ENCODE measurements at places on chromosomes 1 and 21.

DNA sequence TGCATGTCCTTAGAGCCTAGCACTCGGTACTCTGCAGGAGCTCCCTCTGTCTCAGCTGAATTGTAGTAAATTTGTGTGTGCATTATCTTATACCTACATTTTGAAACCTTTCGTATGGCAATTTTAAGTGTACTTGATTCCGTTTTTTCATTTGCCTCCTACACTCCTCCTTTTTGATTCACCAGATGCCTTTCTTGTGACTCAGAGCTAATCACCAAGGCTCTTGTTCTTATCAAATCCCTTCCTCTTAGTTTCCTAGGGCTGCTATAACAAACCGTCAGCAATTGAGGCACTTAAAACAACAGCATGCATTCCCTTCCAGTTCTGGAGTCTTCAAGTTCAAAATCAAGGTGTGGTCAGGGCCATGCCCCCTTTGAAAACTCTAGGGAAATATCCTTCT, 261.0 kb downstream of the ASTN1 start:
- DNase-seq = no peak

DNA sequence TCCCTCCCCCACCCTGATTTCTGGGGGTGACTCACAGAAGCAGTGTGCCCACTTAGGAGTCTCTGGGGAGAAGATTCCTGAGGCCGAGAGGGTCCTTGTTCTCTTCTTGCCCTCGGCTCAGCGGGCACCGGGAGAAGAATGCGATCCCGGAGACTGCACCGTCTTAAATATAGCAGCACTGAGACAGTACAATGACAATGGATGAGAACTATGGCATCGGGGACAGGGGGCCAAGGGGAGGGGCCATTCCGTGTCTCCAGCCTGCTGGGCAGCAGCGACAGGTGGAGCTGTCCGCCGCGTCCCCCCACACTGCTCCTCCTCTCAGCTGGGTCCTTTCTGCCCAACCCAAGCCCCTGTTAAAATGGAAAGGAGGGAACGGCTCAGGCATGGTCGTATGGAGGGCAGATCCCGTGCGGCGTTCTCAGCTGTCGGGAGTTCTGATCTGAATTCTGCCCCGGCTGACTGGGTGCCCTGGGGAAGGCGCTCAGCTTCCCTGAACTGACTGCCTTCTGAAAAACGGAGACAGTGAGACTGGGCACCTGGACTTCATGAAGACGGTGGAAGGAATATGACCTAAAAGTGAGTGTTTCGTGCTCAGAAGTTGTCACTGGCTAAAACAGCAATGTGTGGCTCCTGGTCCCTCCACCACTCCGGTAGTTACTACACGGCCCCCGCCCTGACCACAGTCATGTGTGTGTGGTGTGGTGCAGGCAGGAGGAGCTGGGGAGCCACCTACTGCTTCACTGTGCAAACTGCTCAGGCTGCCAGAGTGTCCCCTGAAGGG, at the start of gene MYOM3:
Gene MYOM3 (minus strand): TSS at position 140 of the 784 bp plus-strand sequence. CDS start 3,499 bp downstream, outside the sequence.
- no peak for DNase-seq

DNA sequence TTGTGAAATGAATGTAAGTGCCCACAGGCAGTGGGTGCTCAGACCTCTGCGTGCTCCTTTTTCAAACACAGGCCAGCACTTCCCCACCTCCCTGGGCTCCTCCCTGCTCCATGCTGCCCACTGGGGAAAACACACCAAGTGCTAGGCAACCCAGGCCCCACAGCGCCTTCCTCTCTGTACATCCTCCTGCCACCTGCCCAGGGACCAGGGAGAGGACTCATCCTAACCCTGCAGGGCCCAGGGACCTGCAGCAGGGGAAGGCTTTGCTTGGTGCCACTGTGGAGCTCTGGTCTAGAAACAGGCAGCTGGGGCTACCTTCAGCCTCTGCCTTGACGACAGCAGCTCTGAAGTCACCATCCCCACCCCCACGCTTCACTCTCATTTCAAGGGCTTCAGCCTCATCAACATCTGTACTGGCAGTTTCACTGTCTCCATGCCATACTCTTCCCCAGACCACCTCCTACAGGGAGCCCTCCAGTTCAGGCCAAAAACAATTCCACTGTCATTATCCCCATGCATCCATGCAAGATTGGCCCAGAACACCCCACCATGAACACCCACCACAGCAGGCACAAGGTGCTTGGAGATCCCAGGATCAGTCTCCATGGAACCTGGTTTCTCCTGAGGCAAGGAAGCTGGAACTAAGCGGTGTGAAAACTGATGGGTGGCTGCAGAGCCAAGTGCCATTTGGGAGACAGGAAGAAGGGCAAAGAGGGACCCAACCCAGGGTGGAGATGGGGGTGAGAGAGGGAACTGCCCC, 1.1 kb downstream of the IGSF8 start:
- DNase-seq = no peak

- no peak for DNase-seq
Measured at GRCh38 chr21:17279663-17280062, 233.2 kb upstream of the CXADR start.

GRCh38 chr1:32091591-32091990, 16.3 kb upstream of the KPNA6 start:
- DNase-seq = no peak

DNA sequence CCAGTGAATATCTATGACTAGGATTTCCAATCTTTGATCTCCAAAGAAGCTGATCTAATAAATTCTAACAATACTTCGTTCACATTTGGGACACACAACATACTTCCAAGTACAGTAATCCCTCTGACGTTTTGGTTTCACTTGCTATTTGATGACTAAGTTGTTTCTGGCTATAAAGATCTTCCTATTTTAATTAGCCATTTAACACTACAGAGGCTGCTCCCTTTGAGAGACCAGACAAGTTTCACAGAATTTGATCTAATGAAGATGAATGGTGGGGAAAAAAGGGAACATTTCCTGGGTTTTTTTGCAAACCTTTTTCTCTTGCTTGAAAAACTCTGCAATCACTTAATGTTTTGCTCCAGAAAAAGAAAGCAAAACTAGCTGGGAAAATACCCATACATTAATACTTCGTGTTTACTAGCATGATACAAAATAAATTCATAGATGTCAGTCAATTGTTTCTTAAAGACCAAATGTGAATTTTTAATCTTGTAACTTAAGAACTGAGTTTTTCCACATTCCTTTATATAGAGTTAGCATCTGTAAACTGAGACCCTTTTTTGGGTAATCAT, 28.0 kb upstream of the GLIS1 start:
- DNase-seq = no peak

GRCh38 chr1:201742955-201743805, 85.8 kb upstream of the IPO9 start:
- no peak for DNase-seq

DNA sequence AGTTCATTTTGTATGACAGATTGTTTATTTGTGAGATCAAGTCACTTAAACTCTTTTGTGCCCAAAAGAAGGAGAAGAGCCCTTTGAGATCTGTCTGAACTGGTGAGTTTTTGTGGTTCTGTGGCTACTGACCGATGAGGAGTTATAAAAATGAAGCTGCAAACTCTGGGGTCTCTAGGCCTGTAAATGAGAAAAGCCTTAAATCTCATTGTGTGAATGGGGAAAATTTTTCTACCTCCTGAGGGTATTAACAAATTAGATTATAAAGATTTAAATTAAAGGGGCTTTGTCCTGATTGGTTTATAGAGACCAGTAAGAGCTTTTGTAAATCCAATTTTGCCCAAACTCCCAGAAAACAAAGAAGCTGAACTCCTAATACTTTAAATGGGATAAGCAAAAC, 9.7 kb upstream of the KLF17 start:
- DNase-seq = no peak

DNA sequence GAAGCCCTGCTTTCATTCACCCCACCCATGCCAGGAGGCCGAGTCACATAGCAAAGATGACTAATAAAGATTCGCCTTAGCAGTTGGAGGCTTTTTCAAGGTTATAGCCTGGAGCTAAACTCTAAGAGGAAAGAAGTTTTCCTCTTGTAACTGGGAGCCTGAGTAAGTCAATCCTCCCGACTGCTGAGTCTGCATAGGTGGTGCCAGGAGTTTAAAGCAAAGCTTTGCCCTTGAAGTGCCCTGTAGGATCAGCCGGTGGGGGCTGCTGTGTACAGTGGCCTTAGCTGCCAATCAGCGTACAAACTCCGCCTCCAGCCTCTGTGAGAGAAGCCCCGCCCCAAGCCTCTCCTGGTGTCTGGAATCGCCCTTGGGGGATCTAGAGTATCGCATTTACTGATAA, 147.5 kb upstream of the SPATA6 start:
- DNase-seq = no peak

DNA sequence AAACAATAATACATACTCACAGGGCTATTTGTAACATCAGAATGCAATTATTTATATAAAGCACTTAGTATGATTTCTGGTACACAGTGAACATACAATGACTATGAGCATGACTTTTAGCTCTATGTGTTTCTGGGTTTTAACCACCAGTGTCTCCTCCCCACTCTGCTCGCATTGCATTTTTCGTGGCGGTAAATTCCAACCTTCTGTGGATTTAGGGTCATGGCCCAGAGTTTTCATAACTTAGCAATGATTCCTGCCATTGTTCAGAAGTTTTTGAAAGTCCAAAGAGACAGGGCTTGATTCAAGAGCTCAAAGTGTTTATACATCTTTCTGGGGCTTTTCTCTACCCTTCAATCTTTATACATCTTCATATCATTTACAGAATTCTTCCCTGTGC, 191.3 kb downstream of the BACH1 start:
- no peak for DNase-seq
